ENCODE measurements at places on chromosomes 12 and 14. TPM values are rescaled to one million over a fixed set of nuclear protein-coding genes. Genes with fewer than 3 reads are reported as not detected.

DNA sequence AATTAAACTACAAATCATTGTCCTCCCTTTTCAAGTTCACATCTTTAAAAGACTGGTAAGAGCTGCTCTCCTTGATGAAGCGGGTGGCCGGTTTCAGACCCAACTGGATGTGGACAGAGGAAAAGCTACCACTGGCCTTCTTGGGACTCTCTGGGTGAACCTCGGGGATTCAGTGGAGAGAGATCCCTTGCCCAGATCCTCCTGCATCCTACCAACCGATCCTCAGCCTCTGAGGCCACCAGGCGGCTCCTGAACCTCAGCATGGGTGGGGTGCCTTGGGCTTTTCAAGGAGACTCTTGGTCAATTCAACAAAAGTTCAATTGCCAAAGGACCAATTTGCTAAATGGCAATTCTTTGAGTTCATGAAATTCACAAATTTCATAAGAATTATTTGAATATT, 84.5 kb downstream of the ZFP36L1 start:
- DNase-seq, result no peak

CNTN1 gene
- 27.3 TPM for total RNA-seq

SMOC1 gene
- 13.8 TPM for total RNA-seq

NANOG gene
- total RNA-seq, result 0.84 TPM

KDM5A gene
- total RNA-seq, result 69.5 TPM

DNA sequence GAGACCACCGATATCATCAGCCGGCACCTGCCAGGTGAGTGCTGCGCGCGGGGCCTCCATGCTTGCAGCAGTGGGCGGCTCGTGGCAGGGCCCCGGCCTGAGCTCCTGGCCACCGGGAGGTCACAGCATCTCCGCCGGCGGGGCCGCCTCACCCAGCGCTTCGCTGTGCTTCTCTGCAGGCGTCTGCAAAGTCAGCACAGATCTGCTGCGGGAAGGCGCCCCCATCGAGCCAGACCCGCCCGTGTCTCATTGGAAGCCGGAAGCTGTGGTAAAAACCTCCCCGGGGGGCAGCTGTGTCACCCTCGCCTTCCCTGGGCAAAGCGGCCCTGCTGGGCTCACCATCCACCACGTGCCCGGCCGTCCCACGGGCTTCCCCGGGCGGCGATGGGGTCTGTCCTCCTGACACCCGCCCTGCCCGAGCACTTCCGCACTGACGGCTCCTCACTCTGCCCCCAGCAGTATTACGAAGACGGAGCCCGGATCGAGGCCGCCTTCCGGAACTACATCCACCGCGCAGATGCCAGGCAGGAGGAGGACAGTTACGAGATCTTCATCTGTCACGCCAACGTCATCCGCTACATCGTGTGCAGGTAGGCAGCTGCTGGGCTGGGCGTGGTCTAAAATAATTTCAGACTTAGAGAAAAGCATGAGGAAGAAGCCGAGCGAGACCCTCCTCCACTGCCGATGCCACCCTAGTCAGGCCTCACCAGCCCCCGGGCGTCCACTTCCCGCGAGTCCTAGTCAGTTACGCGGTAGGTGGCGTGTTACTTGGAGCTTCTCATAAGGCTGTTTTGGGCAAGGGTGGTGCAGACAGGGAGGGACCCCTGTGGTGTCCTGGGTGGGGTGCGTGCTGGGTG, 7.1 kb downstream of the PGAM5 start:
- no peak for DNase-seq

PTCSC3 gene
- total RNA-seq, result not detected

- no peak for DNase-seq
Measured at GRCh38 chr12:91639327-91639726, 456.7 kb upstream of the DCN start.

DNA sequence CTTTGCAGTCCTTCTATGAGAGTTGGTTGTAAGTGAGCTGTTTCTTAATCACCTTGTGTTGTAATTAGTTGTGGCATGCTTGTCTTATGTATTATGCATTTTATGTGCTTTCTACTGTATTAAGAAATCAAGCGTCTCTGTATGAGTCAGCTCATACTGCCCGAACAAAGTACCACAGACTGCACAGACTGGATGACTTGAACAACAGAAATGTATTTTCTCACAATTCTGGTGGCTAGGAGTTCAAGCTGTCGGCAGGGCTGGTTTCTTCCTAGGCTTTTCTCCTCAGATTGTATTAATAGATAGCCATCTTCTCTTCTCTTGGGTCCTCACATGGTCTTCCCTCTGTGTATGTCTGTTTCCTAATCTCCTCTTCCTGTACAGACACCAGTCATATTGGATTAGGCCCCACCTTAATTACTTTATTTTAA, 77.7 kb downstream of the FLRT2 start:
- DNase-seq, result no peak

PAPLN gene
- 314 TPM for total RNA-seq

BDKRB1 gene
- 2.2 TPM for total RNA-seq

GRCh38 chr12:123164710-123165261, 13.9 kb upstream of the PITPNM2 start:
- DNase-seq, result no peak

NKX2-1 gene
- not detected for total RNA-seq

ACOT4 gene
- 0.63 TPM for total RNA-seq

GRCh38 chr14:63045612-63046320, 508 bp upstream of the KCNH5 start:
- no peak for DNase-seq

NCOR2 gene
- total RNA-seq, result 211 TPM

FOXN4 gene
- not detected for total RNA-seq

DNA sequence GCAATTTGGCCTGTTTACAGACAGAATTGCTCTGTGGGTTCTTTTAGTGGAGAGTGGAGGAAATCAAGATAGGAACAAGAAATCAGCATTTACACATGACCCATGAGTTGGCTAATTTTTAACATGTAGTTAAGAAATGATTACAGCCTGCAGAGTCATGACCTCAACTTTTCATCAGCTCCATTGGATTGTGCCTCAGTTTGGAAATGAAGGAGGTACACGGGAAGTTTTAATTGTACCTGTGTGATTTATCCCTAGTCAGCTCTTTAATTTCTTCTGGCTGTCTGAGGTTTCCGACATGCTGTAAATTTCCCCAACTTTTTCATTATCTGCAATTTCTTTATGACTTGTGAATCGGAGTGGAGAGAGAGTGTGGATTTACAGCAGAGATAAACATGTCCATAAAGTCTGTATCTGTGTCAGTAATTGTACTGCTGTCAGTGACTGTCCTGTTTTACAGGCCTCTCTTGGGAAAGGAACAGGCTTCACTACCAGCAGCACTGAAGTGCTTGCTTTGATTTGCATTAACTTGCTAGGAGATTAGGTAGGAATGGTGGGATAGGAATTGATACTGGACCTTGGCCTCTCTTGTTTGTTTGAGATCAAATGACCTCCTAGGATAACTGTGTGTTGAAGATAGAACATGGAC, 49.2 kb downstream of the LIN52 start:
- no peak for DNase-seq

CLBA1 gene
- 11.7 TPM for total RNA-seq

GRCh38 chr12:1706632-1706980, 15.7 kb downstream of the ADIPOR2 start:
- DNase-seq, result no peak

DNA sequence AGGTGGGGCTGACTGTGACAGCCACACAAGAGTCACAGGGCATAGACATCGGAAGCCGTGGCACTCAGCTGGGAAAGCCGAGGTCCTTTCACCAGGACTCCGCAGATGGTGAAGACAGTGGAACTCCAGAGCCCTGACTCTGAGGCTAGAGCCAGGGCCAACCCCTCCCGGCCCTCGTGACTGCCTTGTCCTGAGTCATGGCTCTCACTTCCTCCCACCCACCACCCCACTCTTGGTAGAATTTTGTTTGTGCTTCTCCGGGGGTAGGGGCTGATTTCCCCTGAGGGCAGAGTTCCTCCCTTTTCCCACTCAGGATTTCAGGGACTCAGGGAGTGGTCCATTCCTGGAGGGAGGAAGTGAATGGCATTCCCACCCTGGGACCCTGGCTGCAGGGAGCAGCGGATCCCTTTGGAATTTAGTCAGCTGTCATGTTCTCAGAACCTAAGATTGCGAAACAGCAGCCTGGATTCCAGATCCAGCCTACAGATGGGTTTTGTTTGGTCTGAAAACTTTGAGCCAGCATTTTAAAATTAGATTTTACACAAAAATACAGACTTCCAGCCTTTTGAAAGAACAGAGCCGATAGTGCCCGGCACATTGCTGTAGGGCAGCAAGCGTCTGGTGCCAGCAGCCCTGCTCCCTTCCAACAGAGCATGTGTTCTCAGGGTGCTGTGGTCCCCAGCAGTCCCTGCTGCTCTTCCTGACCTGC, 50.7 kb downstream of the TPCN1 start:
- peak; percentile 74 for DNase-seq

DNA sequence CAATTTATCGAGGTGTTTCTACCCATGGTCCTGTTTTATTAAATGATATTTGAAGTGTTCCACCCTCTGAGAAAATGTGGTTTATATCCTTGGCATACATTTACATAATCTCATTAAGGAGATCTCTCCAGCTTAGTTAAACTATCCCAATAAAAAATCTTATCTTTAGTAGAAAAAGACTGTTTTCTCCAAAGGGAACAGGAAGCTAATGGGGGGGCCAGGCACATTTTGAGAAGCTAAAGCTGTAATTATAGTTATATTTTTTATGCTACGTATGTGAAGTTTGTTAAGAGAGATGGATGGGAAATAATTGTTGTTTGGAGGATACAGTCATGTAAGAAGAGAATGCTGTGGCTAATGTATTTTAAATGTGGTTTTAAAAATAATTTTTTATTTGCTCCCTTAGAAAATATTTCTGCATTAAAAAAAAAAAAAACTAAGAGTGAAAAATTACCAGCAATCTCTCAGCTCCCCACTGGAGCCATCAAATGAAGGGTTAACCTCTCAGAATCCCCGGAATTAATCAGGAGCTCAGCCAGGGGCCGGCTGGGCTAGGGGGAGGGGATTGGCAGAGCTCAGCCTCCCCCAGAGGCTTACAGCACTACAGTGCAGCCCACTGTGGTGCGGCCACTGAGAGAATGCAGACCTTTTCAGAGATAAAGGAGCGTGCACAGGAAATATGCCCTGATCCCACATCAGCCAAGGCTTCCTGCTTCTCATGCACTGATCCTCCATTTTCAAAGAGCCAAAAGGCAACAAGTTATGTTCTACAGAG, 185.8 kb downstream of the EGLN3 start:
- no peak for DNase-seq

DNA sequence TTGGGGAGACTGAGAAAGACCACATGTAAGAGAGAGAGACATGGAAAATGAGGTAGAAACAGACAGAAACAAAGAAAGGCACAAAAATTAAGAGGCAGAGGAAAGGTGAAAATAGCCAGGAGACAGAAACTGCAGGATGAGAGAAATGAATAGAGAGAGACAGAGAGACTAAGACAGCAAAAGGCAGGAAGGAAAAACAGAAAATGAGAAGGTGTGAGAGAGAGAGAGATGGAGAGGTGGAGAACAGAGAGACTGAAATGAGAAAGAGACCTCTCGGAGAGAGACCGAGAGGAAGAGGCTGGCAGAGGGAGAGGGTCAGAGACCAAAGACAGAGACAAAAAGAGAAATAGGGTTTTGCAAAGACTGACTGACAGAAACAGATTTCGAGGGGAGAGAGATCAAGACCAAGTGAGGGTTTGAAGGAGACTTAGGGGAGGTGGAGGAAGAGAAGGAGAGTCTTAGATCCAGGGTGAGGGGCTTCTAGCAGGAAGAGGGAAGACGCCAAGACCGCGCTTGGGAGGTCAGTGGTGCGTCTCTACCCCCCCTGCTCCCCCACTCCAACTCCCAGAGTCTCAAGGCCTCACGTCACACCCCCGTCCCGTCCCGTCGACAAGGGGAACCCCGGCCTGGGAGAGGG, 1.1 kb upstream of the AQP5 start:
- no peak for DNase-seq

DNA sequence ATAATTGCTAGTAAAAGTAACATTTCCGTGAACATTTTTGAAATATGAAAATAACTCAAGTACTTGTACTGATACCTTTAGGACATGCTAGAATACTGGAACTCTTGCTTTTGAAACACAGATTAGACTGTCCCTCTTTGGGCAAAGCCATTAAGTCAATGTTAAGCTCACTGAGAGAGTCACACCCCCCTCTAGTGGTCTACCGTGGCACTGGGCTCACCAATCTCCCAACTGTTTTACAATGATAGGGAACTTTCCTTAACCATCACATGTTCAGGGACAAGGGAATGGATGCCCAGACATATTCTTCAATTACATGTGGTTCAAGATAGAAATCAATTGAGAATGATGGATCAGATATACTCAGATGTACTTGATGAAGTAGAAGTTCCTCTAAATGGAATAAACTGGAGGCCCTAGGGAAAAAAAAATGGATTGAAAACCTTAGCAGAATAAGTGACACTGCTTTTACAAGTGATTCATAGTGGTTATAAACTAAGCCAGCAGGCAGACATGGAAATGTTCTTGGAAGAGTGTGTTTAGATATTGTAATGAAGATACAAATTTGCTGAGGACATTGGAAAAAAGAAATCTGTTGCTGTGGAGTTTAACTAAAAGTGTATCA, 17.8 kb downstream of the NANOG start:
- DNase-seq, result peak; percentile 51

TAS2R43 gene
- 4.9 TPM for total RNA-seq

- no peak for DNase-seq
Measured at GRCh38 chr14:73276836-73277235, 39.5 kb downstream of the PAPLN start.

- DNase-seq, result no peak
Measured at GRCh38 chr14:73968885-73969284, 18.8 kb downstream of the COQ6 start.

- no peak for DNase-seq
Measured at GRCh38 chr12:94640134-94640928, 10.0 kb downstream of the TMCC3 start.

PAX9 gene
- total RNA-seq, result 2.1 TPM

OTUB2 gene
- not detected for total RNA-seq

- no peak for DNase-seq
Measured at GRCh38 chr12:114655934-114656749, 27.8 kb downstream of the TBX3 start.

GRCh38 chr14:64698903-64699302, 5.3 kb upstream of the PLEKHG3 start:
- DNase-seq, result no peak

- DNase-seq, result no peak
Measured at GRCh38 chr12:6330999-6331714, 10.7 kb downstream of the TNFRSF1A start.

TTC7B gene
- total RNA-seq, result 27.9 TPM

DNA sequence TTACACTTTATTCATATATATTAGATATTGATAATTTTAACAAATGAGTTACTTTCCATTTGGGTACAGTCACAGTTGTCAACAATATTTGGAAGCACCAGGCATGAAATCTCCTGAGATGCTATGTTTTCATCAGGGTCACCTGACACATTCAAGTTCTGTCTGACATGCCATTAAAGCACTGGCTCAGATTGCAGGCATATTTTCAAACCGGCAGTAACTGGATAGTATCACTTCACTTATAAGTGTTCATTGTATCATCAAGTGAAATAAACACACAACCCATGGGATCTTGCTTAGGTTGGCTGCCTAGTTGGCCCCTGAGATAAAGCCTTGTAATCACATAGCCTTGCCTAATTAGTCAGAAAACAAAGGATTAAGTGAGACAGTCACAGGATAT, 4.8 kb downstream of the IFNG start:
- no peak for DNase-seq

GRCh38 chr12:76568888-76569551, 9.4 kb upstream of the OSBPL8 start:
- no peak for DNase-seq
